ENCODE measurements at places on chromosomes 2 and 18.
A peak's percentile ranks its signal among the peaks of the same experiment; 100 is the strongest.

DNA sequence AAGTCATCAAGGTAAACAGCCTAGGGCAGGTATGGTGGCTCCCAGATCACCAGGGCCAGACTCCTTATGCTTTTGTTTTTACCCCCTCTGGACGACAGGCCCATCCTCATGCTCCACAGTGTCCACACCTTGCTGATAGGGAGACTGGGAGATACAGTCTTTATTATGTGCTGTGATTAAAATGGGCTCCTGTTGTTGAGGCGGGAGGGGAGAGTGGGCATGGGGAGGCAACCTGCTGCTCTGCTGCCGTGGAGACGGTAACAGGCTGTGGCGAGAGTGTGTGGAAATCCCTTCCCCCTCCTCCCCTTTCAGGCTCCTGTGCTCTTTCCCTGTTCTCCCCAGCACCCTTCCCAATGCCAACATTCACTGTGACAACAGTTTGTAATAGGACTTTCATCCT, 38.2 kb upstream of the PNO1 start:
- DNase-seq: no peak

DNA sequence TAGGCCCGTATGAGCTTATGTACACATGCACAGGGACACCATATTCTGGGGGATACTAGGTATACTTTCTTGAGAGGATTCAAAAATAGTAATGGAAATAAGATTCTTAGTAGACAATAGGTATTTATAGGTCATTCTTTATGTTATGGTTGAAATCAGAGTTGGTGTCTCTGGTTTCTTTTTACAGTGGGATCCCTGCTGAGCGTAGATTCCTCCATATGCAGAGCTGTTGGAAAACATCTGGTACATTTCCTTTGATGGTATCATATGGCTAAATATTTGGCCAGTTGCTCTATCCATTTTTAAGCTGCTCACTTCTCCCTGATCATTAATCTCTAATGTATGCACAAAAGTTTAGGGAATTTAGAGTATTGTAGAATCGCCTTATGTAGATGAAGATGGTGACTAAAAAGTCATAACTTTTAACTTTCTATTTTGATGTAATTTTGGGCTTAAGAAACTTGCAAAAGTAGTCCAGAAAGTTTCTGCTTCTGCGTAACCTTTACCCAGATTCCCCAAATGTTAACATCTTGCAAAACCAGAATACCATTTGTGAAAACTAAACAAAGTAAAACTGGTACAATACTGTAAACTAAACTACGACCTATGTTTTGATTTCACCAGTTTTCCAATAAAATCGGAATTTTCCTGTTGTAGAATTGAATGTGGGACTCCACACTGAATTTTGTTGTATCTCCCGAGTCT, 5.4 kb downstream of the ARHGAP28 start:
- no peak for DNase-seq

DNA sequence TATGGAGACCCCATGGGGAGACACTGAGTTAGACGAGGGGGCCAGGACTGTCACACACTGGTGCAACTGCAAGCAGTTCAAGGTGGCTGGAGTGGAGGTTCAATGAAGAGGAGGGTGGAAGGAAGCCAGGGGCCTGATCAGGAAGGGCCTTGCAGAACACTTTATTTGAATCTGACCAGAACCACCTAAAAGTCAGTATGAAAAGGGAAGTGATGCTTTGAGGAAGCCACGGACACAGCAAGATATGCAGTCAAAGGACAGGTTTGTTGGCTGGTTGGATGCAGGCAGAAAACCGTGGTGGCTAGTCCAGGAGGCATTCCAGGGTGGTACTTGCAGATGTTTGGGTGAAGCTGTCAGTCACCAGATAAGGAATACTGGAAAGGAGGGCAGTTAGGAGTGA, 3.5 kb upstream of the FAM124B start:
- no peak for DNase-seq

DNA sequence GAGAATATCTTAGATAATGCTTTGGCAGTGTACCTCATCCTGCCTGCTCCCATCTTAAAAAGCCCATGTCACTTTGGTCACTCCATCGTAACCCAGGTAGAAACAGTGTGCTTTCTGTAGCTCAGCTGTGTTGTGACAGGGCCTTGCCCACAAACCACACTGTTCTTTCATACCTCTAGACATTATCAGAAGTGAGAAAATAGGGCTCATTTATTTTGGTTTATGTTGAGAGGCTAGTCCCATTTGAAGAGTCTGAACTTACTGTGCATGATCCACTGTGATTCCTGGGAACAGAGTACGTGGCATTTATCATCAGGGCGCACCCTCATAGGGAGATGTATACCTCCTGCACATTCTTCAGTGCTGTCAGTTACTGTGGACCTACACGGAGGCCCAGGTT, 69.7 kb downstream of the FEZ2 start:
- no peak for DNase-seq

- no peak for DNase-seq
Measured at GRCh38 chr2:234091432-234091879, 41.0 kb downstream of the SPP2 start.

- no peak for DNase-seq
Measured at GRCh38 chr2:96241900-96242611, 23.7 kb downstream of the TMEM127 start.

- no peak for DNase-seq
Measured at GRCh38 chr2:168212167-168212566, 35.2 kb downstream of the STK39 start.

DNA sequence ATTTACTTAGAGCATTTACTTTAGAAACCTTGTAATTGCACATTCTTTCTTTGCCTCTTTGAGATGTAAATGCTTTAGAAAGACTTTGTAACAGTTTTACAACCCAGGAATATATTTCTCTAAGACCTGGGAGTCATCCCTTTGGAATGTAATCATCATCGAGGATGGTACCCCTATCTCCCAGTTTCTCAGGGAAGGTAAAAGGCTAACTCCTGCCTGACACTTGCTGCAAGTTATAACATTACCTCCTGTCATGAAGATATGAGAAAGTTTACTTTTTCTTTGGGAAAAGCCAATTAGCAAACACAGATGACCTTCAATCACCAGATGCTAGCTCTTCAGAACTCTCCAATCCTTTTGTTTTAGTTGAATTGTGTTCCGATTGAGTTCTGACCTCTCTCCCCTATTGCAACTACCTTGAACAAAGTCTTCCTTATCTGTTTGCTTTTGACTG, 420.3 kb upstream of the FSIP2 start:
- no peak for DNase-seq

- DNase-seq: no peak
Measured at GRCh38 chr2:101698014-101698843, 722 bp downstream of the MAP4K4 start.

GRCh38 chr2:116832148-116832547, 982.3 kb upstream of the DDX18 start:
- no peak for DNase-seq

- no peak for DNase-seq
Measured at GRCh38 chr2:8378016-8378810, 303.6 kb upstream of the ID2 start.

DNA sequence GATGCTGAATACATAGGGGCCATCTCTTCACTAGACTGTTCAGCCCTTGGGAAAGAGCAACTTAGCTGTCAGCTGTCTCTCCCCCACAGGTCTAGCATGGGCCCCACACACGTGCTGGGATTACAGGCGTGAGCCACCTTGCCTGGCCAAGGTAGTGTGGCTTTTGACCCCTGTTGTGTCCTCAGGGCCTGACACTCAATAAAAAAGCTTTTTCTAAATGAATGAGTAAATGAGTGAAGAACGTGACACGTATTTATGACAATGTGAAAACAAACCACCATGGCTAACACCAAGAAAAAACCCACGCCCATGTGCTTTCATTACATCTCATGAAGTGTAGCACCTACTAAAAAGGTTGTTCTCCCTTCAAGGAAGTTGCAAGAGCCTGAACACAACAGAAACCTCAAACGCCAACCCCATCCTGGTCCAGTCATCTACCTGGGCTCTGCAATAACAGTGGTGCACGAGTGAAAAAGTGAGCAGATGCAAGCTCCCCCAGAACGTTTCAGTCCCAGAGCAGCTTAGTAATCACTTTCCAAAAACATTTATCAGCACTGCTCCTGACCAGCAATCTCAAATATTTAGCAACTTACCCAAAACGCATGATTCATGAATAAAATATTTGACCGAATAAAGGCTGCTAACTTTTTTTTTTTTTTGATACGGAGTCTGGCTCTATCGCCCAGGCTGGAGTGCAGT, 3.4 kb downstream of the WDFY1 start:
- DNase-seq: peak; percentile 58

DNA sequence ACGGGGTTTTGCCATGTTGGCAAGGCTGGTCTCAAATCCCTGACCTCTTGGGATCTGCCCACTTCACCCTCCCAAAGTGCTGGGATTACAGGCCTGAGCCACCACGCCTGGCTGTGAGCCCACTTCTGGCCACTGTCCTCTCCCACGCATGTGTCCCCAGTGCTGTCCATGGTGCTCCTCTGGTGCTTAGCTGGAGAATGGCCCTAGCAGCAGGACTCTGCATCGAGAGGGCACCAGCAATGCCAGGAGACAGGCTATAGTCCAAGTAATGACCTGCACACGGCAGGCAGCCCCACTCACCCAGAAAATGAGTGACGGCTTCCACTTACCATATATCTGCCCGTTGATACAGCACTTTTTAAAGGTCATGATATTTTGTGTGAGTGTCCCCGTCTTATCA, 66.3 kb upstream of the NARS1 start:
- DNase-seq: no peak

DNA sequence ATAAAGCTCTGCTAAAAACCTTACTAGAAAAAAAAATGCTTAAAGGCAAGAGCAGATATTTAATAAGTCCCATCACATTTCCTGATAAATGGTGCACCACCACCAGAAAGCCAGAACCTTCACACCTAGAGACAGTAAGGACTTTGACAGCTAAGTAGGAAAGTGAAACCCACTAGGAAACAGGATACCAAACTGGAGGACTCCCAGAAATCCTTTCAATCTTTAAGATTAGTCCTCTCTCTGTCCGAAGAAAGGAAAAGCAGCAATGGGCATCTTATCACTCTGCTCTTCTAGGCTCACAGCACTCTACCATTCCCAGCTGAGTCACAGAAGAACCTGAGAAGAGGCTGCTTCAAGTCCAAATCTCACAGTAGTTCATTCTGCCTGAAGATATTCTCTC, 3.7 kb downstream of the DYM start:
- DNase-seq: no peak

DNA sequence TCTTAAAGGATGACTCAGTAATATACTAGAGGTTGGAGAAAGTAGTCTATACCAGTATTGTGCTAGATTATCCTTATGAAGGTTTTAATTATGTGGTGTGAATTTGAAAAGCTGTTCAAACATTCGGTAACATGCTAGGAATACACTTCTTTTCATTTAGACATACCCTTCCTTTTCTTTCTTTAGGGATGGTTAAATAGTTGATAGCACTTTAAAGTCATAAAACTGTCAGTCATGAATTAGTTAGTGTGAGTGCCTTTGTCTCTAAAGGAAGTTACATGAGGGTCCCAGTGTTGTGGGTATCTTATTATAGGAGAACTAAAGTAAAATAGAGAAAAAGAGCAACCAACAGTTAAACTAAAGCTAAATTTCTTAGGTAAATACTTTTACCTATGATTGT, 149.3 kb downstream of the CSRNP3 start:
- no peak for DNase-seq

GRCh38 chr2:6308986-6309385, 556.7 kb downstream of the CMPK2 start:
- no peak for DNase-seq

- DNase-seq: no peak
Measured at GRCh38 chr2:179837408-179837807, 24.0 kb downstream of the ZNF385B start.

DNA sequence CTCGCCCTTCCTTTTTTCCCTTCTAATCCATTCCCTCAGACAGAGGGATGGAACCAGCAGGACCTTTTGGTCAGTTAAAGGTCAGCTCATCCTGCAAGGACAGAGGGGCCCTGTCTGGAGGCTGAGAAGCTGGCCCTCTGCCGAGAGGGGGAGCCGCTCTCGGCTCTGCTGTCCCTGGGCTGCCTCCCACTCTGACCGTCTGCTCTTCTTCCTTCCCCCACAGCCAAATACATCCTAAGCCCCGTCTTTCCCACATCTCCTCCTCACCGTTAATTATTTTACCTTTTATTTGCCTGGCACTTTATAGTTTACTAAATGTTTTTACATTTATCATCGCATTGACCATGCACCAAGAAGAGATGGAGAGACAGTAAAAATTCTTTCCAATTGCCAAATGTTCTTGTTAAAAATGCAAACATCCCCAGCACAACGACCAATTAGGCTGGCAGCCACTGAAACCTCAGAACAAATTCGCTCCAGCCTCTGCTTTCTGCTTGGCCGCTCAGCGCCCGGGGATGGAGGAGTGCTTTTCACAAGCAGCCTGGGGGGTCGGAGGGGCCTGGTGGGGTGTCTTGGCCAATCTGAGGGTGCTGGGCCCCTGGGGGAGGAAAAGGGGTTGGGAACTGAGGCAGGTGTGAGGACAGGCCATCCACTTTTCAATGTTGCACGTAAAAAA, 123.7 kb downstream of the TNS1 start:
- DNase-seq: no peak

DNA sequence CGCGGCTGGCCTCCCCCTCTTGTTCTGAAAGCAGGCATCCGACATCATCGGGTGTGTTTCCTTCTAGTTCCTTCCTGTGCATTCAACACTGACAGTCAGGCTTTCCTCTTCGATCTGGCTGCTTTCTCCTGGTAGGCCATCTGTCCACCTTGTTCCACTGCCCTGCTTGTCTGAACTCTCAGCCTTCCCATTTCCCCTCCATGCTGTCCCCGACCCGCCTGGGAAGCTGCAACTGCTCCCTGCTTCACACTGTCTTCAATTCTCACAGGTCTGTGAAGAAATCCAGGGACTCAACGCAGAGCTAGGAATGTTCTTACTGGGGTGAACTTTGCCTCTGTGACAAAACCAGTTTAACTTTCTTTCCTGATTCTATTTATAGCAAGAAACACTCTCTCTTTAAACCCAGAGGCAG, 43.0 kb downstream of the KIF3C start:
- DNase-seq: no peak

DNA sequence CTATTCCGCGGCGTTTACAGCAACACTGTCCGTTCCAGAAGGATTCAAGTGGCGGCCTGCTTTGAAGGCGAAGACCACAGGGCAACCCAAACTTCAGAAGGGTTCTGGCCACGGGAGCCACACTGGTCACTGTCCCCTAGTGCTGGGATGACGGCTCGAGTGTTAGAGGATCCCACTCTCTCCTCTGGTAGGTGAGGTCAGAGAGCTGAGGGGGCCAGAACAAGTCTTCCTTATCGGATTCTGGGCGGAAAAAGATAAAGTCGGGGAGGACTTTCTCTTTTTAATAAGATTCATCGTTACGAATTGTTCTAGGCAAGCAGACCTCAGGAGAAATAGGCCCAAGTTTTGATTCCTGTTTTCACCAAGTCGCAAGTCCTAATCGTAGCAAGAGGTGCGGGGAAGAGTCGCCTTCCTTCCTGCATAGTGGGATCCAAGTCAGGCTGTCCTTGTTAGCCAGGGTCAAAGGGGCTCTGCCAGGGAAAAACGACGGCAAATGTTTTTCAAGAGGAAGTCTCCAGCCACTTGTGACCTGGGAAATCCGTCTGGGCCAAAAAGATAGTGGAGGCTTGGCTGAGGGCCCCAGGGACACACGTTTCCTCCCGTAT, 864 bp upstream of the MYL12A start:
- no peak for DNase-seq

DNA sequence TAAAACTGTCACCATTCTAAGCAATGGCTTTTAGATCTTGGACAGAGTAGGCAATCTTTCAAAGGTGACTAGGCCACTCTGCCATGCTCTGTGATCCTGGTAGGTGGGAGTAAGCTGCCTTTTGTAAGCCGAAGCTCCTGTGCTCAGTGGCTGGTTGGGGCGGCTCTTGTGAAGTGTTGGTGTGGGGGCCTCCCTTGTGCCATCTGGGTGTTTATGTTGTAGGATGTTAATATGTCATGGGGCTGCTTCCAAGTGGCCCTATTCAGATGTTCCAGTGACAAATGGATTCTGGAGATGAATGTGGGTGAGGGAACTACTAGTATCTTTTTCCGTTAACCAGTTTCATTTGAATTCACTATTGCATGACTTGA, 116.8 kb upstream of the SPRED2 start:
- DNase-seq: no peak
